ENCODE measurements at places on chromosomes 11 and 22.

GRCh38 chr11:74257959-74258553 is 53.4 kb downstream of the P4HA3 start:
- peak; percentile 56 for DNase-seq

DNA sequence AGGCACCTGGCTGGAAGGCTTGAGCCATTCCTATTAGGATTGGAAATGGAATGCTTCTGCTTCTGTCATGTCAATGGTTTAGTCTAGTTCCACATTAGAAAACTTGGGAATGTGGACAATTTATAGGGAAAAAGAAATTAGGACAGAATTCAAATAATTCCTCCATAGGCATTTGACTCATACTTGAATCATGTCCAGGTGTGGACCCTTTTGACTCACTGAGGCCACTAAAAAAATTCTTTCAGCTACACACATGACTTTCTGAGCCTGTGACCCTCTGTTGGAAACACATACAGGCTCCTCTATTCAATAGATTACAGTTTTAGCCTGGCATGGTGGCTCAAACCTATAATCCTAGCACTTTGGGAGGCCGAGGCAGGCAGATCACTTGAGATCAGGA is 100.5 kb downstream of the RASSF10 start:
- DNase-seq: no peak

GRCh38 chr11:43852057-43852636 is 28.5 kb upstream of the ALKBH3 start:
- peak; percentile 79 for DNase-seq

DNA sequence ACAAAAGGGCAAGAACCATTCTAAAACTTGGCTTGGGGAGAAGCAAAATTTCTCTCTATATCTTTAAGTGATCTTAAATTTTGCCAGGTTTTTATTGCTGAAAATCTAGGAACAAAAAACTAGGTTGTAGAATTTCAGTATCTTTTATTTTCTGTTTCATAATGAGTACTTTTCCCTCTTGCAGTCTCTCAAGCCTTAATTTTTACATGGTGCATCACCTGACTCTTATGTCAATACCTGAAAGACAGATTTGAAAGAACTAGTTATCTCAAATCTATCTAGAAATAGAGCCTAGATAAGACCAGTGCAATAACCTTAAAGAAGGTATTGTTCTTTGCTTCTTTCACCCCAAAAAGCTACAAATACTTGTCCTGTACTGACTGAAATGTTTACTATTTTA is 122.1 kb downstream of the TRIM44 start:
- DNase-seq: no peak

DNA sequence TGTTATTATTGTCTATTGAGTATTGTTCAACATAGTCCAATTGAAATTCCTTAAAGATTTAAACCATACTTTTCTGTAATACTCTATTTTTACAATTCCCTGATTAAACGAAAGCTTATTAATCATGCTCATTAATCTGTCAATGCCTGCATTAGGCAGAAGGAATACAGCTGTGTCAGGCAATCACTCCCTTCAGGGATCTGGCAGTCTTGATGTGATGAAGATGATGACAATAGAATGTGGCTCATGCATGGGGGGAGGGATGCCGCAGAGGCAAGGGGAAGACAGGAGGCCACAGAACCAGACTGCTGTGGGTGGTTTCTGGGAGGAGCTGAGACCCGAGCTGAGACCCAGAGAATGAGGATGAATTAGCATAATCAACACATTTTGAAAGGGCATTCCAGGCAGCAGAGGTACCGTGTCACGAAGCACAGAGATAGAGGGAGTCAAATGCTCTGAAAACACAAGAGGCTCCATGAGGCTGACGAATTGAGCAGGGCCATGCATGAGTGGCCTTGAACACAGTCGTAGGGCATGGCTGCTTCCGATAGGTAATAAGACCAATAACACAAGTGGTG is 1075.5 kb downstream of the OPCML start:
- no peak for DNase-seq

GRCh38 chr11:2107941-2108630 is 31.1 kb downstream of the IGF2 start:
- no peak for DNase-seq

DNA sequence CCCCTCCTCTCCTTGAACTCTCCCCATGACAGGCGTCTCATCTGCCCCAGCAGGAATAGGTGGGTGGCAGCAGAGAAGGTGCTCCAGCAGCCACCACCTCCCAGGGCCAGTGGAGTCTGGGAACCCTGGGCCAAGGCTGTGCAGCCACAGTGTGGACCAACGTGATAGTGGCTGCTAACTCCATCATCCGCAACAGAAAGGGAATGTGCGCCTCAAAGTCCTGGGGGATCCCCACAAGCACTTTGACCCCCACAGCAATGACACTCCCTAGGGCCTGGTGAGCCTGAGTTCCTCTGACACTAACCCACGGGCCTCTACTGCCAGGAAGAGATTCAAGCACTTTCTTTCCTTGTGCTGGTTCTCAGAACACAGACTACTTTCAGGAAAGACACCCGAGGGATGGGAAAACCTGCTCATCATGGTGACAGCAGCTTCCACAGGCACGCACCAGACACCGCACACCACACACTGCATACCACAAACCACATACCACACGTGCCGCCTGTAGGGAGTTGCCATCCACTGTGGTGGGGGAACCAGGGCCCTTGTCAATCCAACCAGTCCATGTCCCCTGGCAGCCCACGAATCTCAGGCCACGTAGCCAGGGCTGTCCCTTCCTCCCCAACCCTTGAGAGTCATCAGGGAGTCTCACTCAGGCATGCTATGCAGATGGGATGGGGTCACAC is 3.4 kb upstream of the SLC25A1 start:
- peak; percentile 45 for DNase-seq

GRCh38 chr11:119172513-119172912 is 4.0 kb downstream of the NLRX1 start:
- DNase-seq: peak; percentile 13

GRCh38 chr11:1178201-1178885 is 20.6 kb downstream of the MUC5AC start:
- no peak for DNase-seq

DNA sequence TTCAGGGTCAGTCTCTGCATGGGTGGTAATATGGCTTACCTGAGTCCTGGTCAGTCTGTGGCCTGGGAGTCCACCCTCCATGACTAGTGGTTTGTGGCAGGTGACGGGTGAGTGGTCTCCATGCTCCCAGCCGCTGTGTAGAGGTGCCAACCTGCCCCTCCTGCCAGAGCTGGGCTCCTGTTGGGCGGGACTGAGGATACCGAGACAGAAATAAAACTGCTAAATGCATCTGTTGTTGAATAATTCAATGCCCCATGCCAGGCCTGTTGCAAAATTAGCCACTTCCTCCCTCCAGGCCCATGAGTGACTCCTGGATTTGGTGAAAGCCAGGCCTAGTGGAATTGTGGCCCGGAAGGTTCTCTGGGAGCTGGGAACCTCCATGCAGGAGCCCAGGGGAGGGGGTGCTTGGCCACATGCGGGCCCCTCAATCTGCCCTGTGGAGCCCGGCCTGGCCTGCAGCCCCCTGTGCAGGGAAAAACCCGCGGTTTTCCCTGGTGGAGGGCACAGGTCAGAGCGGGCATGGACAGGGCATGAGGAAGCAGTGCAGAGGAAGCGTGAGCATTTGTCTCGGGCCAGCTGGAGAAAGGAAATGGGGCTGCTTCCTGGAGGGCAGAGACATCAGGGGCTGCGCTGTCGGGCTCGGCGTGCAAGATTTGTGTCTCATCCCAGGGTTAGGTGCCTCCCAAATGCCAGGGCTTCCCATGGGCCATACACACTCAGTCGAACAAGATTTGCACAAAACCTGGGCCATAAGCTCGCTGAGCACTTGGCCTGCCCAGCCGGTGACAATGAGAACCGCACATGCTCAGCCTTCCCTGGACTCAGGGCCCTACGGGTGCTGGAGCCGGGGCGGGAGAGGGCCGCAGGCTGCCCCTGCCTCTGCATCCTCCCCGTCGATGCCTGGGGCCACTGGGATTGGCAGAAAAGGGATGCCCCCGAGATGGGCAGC is 66.9 kb downstream of the KCNQ1 start:
- DNase-seq: no peak

DNA sequence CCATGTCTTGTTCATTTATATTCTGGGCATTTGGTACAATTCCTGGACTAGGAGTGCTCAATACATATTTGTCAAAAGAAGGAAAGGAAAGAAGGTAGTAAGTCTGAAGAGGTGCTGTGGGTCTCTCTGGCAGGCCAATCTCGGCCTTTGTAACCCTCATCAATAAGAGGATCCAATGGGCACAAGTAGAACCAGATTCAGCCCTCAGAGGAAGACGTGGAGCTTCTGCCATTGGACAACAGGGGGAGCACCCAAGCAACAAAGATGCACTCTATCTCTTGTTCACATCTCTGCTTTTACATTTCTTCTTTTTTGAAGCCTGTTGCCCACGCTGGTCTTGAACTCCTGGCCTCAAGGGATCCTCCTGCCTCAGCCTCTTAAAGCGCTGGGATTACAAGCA is 2.2 kb upstream of the VPS11 start:
- peak; percentile 41 for DNase-seq

DNA sequence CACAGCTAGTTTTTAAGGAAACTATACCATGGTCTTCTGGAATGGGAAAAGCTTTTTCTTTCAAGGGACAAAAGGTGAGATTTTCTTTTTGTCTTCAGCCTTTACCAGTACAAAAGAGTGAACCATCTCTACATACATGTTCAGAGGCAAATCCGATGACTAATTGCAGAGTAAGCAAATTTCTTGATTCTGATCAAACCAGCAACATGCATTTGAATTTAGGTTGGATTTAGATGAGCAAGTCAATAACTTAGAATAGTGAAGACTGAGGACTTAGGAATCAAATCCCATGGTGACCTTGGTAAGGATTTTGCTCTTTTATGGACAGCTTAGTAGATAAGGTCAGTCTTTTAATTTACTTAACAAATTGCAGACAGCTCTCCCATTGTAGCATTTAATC is 65.9 kb upstream of the BLID start:
- no peak for DNase-seq

DNA sequence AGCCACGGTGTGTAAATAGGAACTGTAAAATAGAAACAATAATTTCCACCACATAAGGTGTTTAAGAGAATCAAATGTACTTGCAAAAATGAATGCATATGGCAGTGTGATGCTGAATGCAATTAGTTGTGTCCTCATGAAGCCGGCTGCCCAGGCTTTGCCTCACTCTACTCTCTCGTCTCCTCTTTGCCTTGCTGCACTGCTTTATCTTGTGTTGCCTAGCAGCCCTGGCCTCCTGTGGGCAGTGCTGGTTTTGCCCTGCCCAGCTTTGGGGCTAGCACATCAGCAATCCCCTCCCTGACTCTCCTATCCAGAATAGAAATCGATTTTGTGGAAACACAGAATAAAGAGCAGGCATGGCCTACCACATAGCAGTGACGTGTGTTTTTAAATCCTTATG is 30.0 kb downstream of the LRRC32 start:
- DNase-seq: no peak

GRCh38 chr22:31123292-31123602 is 481 bp downstream of the INPP5J start:
- no peak for DNase-seq

- no peak for DNase-seq
These were observed 49.6 kb upstream of the SLC35C1 start for GRCh38 chr11:45755281-45755859.

DNA sequence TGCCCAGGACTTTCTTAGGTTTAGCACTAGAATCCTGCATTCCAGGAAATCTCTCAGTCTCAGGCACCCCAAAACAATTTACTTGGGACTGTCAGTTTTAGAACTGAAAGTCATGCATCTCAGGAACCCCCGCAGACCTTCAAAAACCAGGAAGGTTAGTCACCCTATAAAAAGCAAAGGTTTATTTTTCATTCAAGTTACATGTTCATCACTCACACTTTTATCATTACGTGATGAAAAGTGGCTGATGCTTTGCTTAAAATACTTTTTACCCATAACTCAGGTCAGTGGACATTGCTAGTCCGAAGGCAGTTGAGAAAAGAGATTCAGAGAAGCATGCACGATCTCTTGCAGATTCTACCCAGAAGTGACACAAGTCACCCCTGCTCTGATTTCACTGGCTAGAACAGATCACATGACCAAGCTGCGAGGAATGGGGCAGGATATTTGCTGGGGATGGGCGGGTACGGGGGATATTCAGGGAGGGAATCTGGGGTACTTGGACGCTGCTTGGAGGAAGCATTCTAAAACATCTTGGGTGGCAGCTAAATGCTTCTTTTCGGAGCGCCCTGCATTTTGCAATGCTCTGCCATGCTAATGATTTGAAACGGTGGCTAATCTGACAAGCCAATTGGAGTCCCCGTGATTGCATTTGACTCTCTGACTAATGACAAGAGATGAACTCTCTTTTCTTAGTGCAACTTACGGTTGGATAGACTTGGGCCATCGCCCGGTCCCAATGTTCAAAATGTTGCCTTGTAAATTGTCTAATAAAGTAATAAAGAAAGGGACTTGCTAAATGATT is 110.2 kb downstream of the MIAT start:
- no peak for DNase-seq

DNA sequence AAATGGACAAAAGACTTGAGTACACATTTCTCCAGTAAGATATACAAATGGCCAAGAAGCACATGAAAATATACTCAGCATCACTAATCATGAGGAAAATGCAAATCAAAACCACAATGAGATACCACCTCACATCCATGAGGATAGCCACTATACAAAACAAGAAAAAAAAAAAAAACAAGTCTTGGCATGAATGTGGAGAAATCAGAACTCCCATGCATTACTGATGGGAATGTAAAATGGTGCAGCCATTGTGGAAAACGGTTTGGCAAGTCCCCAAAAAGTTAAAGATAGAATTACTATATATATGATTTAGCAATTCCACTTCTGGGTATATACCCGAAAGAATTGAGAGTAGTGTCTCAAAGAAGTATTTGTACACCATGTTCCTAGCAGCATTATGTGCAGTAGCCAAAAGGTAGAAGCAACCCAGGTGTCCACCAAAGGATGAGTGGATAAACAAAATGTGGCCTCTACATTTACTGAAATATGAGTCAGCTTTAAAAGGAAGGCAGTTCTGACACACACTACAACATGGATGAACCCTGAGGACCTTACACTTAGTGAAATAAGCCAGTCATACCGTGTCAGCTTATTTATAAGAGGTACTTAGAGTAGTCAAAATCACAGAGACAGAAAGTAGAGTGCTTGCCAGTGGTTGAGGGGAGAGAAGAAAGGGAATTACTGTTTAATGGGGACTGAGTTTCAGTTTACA is 146.3 kb downstream of the WNT7B start:
- peak; percentile 39 for DNase-seq

GRCh38 chr11:62393735-62394134 is 25.1 kb upstream of the SCGB1A1 start:
- no peak for DNase-seq

DNA sequence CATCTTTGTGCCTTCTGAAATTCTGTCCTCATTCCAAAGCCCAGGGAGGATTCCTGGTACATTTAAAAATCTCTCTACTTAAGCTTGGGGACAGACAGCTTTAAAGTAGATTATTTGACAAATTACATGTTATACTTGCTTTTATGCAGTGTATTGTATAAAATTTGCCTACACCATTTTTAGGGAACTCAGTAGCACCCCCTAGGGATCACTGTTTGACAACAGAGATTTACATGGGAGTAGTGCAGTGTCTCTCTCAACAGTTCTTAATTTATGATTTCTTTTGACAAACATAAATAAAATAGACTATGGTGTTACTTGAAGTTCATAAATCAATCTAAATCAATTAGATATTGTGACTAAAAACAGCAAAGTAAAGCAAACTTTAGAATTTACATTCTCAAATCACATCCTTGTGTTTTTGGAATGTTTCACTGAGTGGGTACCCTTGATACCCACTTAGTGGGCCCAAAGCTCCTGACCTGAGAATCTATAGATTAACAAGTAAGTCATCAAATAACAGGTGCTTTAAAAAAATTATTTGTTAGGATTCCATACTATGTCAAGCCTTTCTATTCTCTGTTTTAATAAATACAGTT is 428.8 kb downstream of the DYNC2H1 start:
- peak; percentile 51 for DNase-seq

- DNase-seq: no peak
These were observed 11.4 kb upstream of the KCNQ1OT1 start for GRCh38 chr11:2711161-2711560.
